ENCODE measurements at places on chromosomes 5 and 9.

DNA sequence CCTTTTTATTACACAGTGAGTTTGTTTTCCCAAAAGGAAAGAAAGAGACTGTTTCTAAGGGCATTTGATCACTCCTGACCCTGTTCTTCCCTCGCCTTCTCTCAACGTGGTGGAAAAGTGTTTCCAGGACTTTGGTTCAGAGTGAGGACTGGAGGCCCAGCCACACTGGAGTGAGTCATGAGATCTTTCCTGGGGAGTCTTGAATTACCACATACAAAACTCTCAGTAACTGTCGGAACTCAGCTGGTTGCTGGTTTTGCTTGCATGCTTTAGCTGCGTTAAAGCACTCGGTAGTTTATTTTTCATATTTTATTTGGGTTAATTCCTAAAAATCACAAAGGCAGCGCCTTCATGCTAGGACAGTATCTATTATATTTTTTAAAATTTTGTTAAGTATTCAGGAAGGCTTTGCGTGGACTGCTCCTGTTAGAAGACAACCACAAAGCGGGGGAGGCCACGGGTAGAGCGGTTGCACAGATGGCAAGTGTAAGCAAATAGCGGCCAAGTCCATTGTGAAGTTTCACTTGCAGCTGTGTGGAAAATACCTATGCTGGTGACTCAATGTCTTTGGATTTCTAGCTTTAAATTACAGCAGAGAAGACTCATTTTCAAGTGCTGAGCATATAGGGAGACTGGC lies 77.7 kb downstream of the ARSB start:
- DNase-seq, result peak; percentile 91

- no peak for DNase-seq
Observed at GRCh38 chr5:126636956-126637355, 36.2 kb downstream of the PHAX start.

GRCh38 chr9:84054341-84055010 lies 73.9 kb downstream of the RMI1 start:
- DNase-seq, result no peak

DNA sequence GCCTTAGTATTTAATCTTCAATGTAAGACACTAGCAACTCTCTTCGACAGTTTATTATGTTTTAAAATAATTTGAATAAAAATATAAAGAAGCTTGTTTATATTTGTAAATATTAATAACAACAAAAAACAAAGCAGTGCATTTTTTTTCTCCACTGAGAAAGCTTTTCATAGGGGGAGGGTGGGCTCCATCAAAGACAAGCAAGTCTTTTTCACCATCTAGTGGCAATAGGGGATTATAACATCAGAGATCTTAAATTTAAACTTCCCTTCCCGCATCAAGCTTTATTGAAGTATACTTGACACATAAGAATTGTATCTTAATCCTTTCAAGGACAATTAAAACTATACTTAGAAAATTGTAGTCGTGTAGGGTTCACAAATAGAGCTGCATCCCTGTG lies 9.3 kb upstream of the OR13F1 start:
- DNase-seq, result peak; percentile 7

- DNase-seq, result no peak
Observed at GRCh38 chr5:4370218-4370617, 769.9 kb upstream of the ADAMTS16 start.

DNA sequence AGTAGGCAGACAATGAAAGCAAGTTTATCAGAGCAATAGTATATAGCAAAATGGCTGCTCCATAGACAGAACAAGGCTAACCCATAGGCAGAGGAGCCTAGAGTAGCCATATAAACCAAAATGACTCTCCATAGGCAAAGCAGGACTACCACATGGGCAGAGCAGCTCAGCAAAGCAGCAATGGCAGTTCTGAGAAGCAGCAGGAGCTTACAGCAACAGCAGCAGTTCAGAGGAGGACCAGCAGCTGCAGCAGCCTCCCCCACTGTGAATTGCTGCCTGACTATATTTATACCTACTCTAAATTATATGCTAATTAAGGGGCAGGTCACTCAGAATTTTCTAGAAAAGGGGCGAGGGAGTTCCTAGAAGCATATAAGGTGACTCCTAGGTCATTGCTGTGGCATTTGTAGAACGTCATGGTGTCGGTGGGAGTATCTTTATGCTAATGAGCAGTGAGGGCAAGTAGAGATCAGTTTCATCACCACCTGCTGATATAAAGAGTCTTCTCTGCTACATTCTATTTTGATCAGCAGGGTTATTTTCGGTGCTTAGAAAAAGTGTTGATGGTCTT lies 1115.5 kb downstream of the DTWD2 start:
- no peak for DNase-seq

GRCh38 chr5:24225051-24225450 lies 419.7 kb downstream of the CDH10 start:
- peak; percentile 42 for DNase-seq

GRCh38 chr5:43997647-43998272 lies 391.5 kb downstream of the FGF10 start:
- no peak for DNase-seq

GRCh38 chr5:154523709-154524108 lies 45.7 kb upstream of the HAND1 start:
- no peak for DNase-seq

DNA sequence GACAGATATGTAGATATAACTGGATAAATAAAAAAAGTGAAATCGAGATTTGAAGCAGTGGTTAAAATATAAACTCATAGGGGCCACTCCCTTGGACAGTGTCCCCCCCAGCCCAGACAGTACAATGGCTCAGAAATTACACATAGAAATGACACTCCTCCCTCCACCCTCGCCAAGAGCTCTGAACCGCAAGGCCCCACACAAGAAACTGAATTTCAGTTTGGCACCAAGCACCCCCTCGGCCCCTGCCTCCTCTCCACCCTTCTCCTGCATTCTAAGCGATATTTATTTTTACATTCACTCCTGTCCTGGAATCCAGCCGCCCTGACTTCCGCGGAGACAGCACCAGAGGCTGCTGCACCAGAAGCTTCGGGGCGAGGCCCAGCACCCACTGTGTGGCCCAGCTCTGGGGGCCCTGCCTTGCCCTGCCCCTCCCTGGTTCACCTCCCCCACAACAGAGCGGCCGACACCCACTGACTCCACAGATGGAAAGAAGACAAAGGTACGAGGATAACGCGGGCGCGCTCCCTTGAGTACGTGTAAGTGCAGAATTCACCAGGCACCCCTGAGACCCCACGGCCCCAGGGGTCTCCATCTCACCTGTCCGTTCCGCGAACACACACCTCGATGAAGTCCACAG lies 11.0 kb downstream of the STC2 start:
- DNase-seq, result no peak

DNA sequence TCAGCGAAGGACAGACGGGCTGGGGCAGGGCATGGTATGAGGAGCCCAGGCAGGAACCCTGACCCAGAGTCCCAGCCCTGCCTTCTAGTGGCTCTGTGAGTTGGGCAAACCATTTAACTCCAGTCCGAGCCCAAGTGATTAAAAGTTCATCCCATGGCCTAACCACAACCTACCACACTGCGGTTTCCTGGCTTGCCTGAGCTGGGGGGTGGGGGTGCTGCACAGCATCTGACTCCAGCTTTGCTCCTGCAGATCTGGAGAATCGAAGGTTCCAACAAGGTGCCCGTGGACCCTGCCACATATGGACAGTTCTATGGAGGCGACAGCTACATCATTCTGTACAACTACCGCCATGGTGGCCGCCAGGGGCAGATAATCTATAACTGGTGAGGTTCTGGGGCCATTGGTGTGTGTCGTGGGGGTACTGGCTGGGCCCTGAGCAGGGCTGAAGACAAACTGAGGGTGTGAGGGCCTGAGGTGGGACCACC lies 49.0 kb downstream of the STOM start:
- no peak for DNase-seq

GRCh38 chr5:173736374-173736773 lies 119.9 kb upstream of the BOD1 start:
- no peak for DNase-seq

GRCh38 chr5:169595172-169595820 lies 11.7 kb downstream of the SPDL1 start:
- peak; percentile 44 for DNase-seq

DNA sequence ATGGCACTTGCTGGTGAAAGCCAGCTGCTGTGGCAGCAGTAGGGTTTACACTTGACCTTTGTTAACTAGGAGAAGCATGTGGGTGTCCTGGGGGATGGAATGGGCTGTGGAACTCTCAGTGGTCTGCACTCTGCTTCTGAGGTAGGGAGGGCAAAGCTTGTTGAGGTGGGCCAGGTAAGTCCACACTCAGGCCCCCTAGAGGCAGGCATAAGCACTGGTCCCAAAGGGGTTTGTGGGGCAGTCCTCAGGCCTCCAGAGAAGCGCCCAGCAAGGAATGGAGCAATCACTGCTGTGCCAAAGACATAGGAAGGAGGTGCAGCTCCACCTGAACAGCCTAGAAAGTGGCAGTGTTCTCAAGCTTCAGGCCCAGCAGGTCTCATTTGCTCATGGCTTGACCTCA lies 34.7 kb downstream of the INSL4 start:
- DNase-seq, result no peak
